CD4-positive, alpha-beta T cell treated with Interleukin-10 for 1 hour (primary cell): ENCODE measurements at places on chromosomes 4 and X.

DNA sequence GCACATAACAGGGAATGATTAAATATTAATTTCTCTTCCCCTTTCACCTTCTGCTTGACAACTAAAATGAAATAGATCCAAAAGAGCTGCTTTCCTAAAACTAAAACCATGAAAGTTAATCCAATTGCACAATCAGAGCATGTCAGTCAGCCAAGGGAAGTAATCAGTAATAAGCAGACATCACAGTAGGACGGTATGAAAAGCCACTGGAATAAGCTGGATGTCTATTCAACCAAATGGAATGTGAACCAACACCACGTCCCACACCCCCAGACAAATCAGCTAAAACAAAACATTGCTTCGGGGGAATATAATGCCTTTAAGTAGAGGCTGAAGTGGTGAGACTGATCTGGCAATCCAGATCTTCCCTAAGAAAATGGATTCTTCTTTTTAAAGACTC is 859.4 kb upstream of the FTHL17 start:
- no peak for DNase-seq

DNA sequence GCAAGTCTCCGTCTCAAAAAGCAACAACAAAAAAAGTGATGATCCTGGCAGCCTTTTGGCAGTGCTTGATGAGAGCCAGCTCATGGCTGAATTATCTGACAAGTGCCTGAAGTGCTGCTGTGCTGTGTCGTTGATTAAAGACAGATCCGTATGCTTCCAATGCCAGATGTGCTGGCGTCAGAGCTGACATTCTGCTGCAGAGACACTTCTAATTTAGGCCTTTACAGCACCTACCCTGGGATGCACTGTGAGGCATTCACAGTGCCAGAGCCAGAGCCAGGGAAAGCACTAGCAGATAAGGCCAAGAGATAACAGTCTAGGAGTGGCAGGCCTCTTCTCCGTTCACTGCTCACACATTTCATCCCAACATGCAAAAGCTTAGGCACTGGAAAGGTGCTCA is 995.5 kb downstream of the RAB28 start:
- DNase-seq: no peak

- DNase-seq: no peak
Measured at GRCh38 chr4:742096-742741, 36.6 kb downstream of the PCGF3 start.

DNA sequence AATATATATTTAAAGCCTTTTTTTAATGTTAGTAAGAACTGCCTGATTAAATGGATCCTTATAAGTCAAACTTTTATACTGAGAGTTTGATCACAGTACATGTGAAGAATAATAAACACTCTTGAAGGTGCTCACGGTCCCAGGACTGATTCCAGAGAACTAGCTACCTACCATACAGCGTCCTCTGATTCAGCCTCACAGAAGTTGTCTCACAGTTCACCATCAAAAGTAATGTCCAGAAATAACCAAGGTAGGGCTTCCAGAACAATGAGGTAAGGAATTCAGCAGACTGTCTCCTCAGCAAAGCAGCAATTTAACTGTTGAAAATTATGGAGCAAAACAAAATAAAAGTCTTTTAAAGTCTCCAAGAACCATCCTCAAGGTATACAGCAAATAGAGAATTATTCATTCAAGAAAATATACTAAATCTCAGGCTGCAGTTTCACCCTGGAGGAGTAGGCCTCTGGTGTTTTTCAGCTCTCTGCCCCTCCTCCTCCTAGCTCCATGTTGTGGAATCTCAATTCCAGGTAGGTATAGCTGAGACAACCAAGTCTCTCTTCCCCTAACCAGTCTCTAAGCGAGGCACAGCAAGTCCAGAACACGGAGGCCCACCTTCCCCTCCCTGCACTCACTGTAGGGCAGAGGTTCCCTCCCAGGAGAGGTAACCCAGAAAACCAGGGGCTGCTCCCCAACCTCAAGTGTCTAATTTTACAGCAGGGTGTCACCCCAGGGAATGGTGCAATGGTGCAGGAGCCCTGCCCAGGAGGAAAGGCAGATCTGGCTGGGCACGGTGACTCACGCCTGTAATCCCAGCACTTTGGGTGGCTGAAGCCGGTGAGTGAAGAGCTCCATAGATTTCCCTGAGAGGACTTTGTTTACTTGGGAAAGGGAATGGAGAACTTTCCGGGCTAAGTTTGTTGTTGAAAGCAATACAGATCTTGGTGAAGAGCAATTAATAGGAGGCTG is 28.6 kb downstream of the FAM241A start:
- no peak for DNase-seq

DNA sequence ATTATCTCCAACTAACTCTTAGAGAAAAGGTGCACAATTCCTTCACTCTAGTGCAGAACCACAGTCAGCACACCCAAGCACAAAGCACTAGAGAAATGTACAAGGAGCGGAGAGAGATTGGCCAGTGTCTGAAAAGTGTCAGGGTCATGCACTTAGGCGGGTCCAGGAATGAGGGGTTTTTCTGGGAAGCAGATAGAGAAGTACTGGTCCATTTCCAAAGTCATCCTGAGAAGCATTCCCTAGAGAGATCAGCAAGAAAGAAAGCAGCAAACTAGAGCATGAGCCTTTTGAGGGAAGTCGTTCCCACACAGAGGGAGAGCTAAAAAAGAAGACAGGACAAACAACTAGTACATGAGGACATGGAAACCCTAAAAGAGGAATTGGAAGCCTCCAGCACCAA is 168.1 kb upstream of the MAP3K15 start:
- DNase-seq: no peak

GRCh38 chr4:140809676-140810075 is 53.5 kb upstream of the TBC1D9 start:
- DNase-seq: no peak

- no peak for DNase-seq
Measured at GRCh38 chr4:123786920-123787319, 390.3 kb downstream of the SPRY1 start.

DNA sequence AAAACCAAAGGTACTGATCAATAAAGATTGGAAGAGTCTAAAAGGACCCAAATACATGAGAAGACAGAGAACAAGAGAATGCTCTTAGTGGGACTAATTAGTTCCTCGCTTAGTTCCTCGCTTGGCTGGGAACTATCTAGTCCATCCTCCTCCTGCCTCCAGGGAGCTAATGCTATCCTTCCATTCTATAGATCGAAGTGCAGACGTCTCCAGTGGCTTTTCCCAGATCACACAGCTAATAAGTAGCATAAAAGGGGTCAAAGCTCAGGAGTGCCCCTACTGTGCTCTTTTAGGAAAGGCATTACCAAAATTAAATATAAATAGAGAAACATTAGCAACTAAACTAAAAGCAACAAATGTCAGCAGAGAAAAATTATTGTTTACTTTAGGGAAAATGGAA is 42.3 kb upstream of the PPARGC1A start:
- DNase-seq: no peak

DNA sequence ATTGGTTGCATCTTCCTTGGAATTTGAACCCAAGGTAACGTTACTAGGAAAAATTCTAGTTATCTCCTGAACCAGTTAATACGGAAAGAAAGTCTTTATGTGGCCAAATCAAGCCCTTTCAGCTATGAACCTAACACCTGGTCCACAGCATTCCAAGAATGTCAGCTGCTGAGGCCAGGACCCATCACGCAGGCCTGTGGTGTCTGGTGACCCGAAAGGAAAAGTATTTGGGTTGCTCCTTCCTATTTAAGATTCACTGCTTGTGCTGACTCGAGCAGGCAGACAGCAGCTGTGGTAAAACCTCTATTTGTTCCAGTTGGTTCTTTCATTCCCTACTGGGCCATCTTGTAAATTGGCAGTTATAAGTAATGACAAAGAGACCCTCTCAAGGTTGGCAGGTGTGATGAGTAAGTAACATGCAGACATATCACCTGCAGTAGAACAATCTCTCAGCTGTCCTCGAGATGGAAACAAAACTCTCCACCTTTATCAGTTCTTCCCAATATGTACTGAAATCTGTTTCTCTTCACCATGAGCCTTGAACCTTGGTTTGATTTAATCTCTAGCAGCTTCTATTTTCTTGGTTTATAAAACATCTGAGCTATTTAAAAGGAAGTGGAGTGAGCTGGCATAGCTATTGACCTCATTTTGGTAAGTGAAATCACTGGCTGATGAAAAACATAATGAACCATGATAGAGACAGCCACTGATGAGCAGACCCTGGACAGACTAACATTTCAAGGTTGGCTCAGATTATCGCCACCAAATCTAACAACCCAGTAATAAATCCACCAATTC is 182.1 kb upstream of the SMIM31 start:
- DNase-seq: no peak

DNA sequence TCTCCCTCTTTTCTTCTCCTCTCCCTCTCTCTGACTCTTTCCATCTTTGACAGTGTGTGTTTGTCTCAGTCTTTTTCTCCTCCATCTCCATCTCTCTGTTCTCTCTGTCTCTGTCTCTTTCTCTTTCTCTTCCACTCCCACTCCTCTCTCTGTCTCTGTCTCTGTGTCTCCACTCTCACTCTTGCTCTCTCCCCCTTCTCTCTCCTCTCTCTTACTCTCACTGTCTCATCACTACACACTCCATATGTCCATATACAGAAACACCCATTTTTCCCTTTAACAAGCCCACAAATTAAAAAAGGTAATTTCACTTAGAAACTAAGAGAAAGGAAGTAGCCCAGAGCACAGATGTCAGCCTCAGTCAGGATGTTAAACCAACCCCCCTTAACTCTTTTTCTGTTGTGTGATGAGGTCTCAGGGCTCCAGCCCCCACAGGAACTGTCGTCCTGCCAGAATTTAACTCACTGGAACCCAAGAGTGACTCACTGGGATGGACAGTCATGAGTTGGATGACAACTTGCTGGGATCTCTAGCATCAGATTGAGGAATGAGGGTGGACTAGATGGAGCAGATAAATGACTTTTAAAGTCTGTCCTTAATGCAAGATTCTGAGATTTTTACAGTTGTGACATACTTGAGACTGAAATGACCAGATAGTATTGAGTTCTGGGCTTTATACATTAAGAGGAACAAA is 27.5 kb downstream of the OTUD6A start:
- no peak for DNase-seq

DNA sequence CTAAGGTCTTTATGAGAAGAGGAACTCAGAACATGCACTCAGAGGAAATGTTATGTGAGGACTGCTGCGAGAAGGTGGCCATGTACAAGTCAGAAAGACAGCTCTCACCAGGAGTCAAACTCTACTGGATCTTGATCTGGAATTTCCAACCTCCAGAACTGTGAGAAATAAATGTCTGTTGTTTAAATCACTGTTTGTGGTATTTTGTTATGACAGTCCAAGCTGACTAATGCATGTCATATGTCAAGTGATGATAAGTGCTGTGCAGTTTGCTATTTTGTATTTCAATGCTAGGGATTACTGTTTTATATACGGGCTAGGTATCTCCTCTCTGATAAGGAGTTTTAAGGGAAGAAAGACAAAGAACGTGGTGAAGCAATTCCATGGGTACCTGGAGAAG is 162.3 kb downstream of the CPEB2 start:
- DNase-seq: no peak

- DNase-seq: no peak
Measured at GRCh38 chr4:73998040-73999011, at the start of gene CXCL5. CXCL5 (minus strand) TSS chr4:73998677; CDS start chr4:73998581, 96 bp downstream.

GRCh38 chrX:9349572-9350494 is 115.0 kb upstream of the TBL1X start:
- no peak for DNase-seq

DNA sequence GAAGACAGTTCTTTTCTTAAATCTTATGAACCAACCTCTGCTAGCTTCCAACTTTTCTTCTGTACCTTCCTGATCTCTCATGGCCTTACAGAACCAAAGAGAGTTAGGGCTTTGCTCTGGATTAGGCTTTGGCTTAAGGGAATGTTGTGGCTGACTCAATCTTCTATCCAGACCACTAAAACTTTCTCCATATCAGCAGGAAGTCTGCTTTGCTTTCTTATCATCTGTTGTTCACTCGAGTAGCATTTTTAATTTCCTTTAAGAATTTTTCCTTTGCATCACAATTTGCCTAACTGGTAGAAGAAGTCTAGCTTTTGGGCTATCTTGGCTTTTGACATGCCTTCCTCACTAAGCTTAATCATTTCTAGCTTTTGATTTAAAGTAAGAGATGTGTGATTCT is 167.0 kb downstream of the TBCK start:
- DNase-seq: no peak

- no peak for DNase-seq
Measured at GRCh38 chr4:153541456-153542096, 75.4 kb downstream of the TMEM131L start.

- DNase-seq: no peak
Measured at GRCh38 chr4:147760695-147761094, 28.8 kb downstream of the ARHGAP10 start.

- no peak for DNase-seq
Measured at GRCh38 chrX:2441466-2441865, 59.3 kb downstream of the DHRSX start.

- DNase-seq: no peak
Measured at GRCh38 chr4:7169134-7169533, 23.2 kb upstream of the SORCS2 start.

GRCh38 chrX:147957291-147957690 is 23.8 kb upstream of the FMR1NB start:
- DNase-seq: no peak

DNA sequence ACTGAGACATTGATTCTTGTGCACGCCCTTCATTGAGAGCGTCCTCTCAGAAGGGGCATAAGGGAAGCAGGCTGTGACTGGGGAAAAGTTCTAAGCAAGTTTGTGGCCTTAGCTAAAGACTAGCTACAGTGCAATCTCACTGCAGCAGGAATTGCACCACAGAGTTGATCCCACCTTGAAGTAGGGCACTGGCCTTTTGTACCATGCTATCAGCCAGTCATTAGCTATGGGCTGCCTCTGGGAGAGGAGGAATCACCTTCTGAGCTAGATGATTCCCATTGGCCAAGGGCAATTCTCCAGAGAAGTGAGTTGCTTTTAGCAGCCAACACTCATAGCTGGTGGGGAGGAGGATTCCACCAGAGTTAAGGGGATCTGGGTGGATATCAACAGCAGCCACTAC is 142.6 kb upstream of the SCML1 start:
- no peak for DNase-seq
